ENCODE measurements at places on chromosomes 7 and 10.

- DNase-seq: no peak
Measured at GRCh38 chr10:103645141-103646054, 151.9 kb downstream of the NEURL1 start.

- DNase-seq: no peak
Measured at GRCh38 chr7:4216016-4216415, 466.1 kb upstream of the FOXK1 start.

GRCh38 chr7:87581723-87582122 lies 19.0 kb downstream of the ABCB1 start:
- no peak for DNase-seq

DNA sequence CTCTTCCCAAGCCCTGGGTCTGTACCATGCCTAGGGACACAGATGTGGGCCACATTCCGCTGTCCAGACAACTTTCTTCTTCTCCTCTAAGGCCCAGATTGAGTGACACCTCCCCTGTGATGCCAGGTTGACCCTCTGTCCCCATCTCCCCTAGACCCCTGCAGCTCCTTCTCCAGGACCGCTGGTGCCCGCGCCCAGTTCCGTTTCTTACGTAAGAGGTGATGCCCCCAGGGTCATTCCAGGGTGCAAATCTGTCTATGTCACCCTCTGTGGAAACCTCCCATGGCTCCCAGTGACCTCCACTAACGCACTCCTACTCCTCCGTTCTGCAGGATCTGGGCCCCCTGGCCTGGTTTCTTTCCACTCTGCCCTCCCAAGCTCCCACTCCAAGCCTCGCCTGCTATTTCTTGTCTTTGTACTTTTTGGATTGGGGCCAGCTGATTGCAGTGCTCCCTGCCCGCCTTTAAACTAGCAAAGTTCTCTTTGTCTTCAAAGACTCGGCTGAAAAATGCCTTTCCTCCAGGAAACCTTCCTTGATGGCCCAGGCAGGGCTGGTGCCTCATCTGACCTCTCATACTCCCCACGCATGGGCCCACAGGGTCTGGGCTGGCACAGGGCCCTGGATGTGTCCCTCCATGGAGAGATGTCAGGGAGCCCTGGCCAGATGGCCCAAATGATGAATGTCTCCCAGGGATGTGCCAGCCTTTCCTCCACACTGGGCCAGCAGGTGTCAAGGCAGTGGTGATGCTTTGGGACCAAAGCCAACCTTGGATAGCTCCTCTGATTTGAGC lies 21.3 kb upstream of the ELN start:
- no peak for DNase-seq

DNA sequence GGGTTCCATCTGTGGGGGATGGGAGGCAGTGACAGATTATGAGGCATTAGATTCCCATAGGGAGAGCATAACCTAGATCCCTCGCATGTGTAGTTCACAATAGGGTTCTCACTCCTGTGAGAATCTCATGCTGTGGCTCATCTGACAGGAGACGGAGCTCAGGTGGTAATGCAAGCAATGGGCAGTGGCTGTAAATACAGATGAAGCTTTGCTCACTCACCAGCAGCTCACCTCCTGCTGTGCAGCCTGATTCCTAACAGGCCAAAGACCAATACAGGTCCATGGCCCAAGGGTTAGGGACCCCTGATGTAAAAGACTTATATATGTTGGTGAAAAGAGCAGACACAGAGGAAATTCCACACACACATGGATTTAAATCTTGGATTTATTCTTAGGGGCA lies 370.2 kb downstream of the NRG3 start:
- DNase-seq: no peak

- no peak for DNase-seq
Measured at GRCh38 chr10:88983939-88984338, 6.7 kb upstream of the FAS start.

GRCh38 chr10:103894441-103894864 lies 23.5 kb downstream of the STN1 start:
- DNase-seq: no peak

DNA sequence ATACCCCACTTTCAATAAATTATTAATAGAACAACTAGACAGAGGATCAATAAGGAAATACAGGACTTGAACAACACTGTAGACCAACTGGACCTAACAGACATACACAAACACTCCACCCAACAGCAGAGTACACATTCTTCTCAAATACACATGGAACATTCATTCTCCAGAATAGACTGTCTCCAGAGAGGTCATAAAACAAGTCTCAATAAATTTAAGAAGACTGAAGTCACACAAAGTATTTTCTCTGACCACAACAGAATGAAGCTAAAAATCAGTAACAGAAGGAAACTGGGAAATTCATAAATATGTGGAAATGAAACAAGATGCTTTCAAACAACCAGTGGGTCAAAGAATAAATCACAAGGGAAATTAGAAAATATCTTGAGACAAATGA lies 119.8 kb downstream of the SMURF1 start:
- DNase-seq: no peak

DNA sequence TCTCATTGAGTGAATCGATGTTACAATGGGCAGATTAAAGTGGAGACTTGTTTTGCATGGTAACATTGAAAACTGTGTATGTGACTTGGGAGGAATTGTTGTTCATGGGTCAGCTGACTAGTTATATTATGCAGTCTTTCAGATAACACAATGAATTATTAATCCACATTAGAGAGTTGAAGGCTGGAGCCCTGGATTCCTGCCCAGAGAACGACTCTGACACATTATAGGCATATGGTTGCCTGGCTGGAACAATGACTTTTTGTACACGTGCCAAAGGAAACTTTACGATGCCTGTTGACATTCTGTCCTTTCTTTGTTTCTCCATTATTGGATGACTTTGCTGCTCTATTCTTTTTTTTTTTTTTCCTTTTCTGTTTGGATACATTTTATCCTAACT lies 52.3 kb upstream of the TMEM229A start:
- no peak for DNase-seq

DNA sequence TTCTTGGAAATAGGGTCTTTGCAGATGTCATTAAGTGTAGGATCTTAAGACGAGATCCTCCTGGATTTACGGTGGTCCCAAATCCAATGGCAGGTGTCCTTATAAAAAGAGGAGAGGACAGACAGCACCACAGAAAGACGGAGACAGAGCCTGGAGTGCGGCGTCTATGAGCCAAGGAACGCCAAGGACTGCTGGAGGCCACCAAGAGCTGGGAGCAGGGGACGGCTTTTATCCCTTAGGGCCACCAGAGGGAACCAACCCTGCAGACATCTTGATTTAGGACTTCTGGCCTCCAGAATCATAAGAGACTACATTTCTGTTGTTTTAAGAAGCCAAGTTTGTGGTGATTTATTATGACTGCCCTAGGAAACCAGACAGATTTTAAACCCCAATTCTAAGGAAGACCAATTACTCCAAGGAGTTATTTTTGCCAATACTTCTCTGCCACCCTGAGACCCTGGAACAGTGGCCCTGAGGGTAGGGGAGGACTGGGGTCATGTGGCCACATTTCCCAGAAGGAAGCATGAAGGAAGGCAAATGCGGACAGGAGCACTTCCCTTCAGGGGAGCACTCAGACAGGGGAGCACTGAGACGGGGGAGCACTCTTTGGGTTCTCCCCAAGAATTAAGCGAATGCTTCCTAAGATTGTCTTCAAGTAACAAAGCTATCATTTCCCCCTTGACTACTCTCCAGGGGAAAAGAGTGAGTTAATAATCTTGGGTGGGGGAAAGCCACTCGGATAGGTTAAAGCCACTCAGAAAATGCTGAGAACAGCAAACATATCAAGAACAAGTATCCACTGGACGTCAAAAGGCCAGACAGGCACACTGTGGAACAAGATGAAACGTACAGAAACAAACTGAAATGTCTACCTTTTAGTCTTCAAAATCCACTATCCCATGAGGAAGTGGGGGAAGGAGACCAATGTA lies 67.5 kb downstream of the CHST15 start:
- no peak for DNase-seq

Data from esophagus squamous epithelium (tissue), 5 donors.